LHCN-M2 (cell line): ENCODE measurements at places on chromosomes 6 and 20. TPM values are rescaled to one million over a fixed set of nuclear protein-coding genes. Genes with fewer than 3 reads are reported as not detected.

DNA sequence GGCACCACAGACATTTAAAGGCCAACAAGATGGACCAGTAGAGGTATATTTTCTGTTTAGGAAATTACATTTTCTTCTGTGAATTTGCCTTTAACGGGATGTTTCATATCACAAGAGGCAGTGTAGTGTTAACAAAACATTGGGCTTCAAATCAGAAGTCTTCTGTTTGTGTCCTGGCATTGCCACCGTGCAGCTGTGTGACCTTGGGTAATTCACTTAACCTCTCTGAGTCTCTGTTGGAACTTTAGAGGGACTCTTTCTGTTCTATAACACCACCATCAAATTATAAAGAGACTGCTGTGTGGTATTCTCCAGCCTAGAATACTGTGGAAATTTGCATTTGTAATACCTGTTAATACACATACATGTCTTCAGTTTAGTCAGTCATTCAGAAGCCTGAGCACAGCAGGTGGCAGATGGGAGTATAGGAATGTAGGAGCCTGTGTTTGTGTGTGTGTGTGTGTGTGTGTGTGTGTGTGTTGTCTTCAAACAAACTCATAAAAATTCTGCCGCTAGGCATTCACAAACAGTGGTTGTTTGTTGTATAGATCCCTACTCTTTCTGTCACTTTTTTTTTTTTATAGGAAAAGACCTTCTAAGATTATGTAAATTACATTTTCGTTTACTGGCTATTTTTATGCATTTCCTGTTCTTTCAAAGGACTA lies 22.6 kb downstream of the UST start:
- no peak for DNase-seq

GRCh38 chr6:91606148-91606901 lies 1019.5 kb upstream of the MAP3K7 start:
- DNase-seq = no peak

- no peak for DNase-seq
Measured at GRCh38 chr20:47127999-47128398, 228.5 kb downstream of the ZMYND8 start.

GRCh38 chr6:139406577-139407343 lies 32.3 kb upstream of the CITED2 start:
- no peak for DNase-seq

- no peak for DNase-seq
Measured at GRCh38 chr6:168116438-168116974, 37.5 kb upstream of the FRMD1 start.

DNA sequence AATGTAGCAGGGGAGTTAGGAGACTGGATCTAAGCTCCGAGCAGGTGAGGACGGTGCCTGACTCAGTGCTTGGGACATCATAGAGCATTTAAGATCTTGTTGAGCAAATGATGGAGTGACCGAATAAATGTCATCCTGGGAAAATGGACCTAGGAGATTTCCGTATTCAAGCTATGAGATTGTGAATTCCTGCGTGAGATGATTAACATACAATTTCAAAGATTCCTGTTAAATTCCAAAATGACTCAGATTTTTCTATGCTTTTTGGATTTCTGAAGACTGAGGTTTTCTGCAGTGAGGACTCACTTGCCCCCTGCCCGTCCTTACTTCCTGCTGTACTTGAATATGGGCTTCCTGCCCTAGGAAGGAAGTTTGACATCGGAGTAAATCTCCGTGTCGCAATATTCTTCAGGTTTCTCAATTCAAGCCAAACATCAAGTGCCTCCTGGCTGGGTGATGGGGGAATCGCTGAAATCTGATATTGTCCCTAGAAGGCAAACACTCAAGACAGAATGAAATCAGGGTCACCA lies 5.2 kb downstream of the SYTL3 start:
- DNase-seq = peak; percentile 74

GRCh38 chr20:47343007-47343472 lies 13.5 kb downstream of the ZMYND8 start:
- DNase-seq = no peak

Gene SNAP91
- not detected in 2 replicates for total RNA-seq
